NCI-H460 (cell line): ENCODE measurements at places on chromosomes 16 and 17. TPM values are rescaled to one million over a fixed set of nuclear protein-coding genes. Genes with fewer than 3 reads are reported as not detected.
A peak's percentile ranks its signal among the peaks of the same experiment; 100 is the strongest.

- peak; percentile 53 for DNase-seq
Observed at GRCh38 chr16:58020628-58021521, 4.7 kb upstream of the MMP15 start.

TERB1 gene
- 0.20 TPM in 1 of 2 replicates, not detected in the other for total RNA-seq

- DNase-seq, result no peak
Observed at GRCh38 chr17:42453439-42453838, 5.2 kb upstream of the ATP6V0A1 start.

TBC1D16 gene
- 12.3 and 12.4 TPM in 2 replicates for total RNA-seq

PYY gene
- not detected in 2 replicates for total RNA-seq

- no peak for DNase-seq
Observed at GRCh38 chr16:11201498-11202259, 54.3 kb downstream of the SOCS1 start.

GRCh38 chr16:23861874-23862273 is 26.1 kb downstream of the PRKCB start:
- DNase-seq, result no peak

GRCh38 chr17:43373356-43373755 is 25.4 kb upstream of the ARL4D start:
- DNase-seq, result no peak

NOXO1 gene
- total RNA-seq, result 0.84 TPM in 1 of 2 replicates, not detected in the other

GRCh38 chr17:8742819-8743218 is 1.8 kb downstream of the CCDC42 start:
- no peak for DNase-seq

GRCh38 chr17:48541036-48541576 is 3.8 kb downstream of the HOXB2 start:
- no peak for DNase-seq

GRCh38 chr17:31428111-31428510 is 36.6 kb downstream of the RAB11FIP4 start:
- DNase-seq, result no peak

- DNase-seq, result peak; percentile 86
Observed at GRCh38 chr16:714558-715476, at the start of gene METRN. TSS of gene METRN (plus strand) at chr16:715118. CDS start at chr16:715290, 172 bp downstream.

GRCh38 chr17:72053449-72053848 is 67.4 kb upstream of the SOX9 start:
- no peak for DNase-seq

DNA sequence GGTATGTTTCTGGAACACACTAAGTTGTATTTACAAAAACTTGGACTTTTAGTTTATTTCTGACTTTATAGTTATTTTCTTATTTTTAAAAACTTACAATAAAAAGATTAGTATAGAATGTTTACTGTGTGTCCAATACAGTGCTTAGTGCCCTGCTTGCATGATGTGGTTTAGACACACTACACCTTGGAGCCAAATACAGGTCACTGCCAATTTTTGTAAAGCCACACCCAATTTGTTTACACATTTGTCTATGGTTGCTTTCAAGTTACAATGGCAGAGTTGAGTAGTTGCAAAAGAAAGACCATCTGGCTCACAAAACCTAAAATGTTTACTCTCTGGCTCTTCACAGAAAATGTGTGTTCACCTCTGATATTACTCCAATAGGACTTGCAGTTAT is 807.1 kb downstream of the KCNJ2 start:
- DNase-seq, result no peak

GRCh38 chr16:4249530-4250308 is 7.8 kb upstream of the SRL start:
- DNase-seq, result no peak

PSME3 gene
- total RNA-seq, result 132 and 152 TPM in 2 replicates

GRCh38 chr17:29565643-29566472 is 979 bp downstream of the ABHD15 start:
- no peak for DNase-seq

- peak; percentile 82 for DNase-seq
Observed at GRCh38 chr16:57863434-57864160, 61.3 kb upstream of the KIFC3 start.

SLC13A2 gene
- total RNA-seq, result not detected in 2 replicates

DNA sequence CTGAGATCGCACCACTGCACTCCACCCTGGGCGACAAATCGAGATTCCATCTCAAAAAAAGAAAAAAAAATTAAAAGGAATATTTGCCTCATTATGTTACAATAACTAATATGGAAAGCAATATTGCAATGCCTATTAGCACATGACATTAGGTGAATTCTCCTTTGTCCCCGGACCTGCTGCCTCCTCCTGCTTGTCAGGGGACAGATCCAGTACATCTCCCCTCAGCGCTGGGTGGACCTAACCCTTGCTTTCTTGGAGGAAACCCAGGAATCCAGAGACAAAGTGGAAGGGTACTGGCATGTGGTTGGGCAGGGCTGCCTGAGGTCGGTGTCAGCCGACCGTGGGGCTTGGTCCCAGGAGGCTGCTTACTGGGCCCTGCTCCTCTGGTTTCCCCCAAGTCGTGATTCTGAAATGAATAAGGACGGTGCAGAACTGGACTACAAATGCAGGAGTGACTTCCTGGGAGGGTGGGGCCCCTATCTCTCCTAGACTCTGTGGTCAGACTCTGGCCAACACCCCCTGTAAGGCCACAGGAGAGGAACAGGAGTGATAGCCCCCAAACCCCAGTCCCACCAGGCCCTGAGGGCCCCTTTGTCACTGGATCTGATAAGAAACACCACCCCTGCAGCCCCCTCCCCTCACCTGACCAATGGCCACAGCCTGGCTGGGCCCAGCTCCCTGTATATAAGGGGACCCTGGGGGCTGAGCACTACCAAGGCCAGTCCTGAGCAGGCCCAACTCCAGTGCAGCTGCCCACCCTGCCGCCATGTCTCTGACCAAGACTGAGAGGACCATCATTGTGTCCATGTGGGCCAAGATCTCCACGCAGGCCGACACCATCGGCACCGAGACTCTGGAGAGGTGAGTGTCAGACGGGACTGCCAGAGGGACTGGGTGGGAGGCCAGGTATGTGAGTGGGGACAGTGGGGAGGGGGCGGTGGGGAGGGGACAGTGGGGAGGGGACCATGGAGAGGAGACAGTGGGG is at the start of gene HBZ:
Gene HBZ (plus strand): TSS at position 504 of the 988 bp plus-strand sequence. CDS start 266 bp downstream, at position 770.
- DNase-seq, result no peak

- no peak for DNase-seq
Observed at GRCh38 chr16:85798901-85799496, 345 bp downstream of the EMC8 start.

DNA sequence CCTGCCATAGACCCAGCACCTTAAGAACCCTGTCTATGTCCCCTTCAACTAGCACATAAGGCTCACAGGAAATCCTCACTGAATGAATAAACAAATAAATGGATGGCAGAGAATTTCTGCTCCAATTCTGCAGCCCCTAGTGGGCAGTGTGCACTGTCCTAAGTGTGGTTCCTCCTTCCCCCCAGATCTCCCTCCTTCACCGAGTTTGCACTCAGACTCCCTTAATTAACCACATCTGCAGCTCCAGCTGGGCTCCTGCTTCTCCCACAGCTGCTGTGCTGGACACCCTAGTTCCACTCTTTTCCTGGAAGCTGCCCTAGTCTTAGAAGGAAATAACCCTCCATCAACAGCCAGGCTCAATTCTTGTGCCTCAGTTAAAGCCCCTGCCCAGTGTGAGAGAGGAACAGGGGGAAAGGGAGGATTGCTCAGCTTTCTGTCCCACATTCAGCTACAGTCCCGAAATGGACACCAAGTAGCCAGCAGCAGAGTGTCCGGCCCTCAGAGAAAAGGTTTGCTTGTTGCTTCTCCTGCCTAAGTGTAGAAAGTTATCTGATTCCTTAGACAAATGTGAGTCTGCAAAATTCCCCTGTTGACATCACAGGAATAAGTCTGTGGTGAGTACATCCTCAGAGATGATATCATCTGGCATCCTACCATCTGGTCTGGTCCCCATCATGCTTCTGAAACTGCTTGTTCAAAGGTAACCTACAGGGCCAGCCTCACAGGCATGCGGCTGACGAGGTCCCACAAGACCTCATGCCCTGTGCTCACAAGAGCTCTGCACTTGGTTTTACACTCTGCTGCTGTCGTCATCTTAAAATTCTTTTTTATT is 12.3 kb downstream of the LRRC3C start:
- DNase-seq, result no peak

GRCh38 chr16:10646581-10647263 is 48.0 kb downstream of the TEKT5 start:
- no peak for DNase-seq

- DNase-seq, result no peak
Observed at GRCh38 chr16:756428-756827, 4.1 kb upstream of the MSLN start.

MAF gene
- 0.22 and 0.26 TPM in 2 replicates for total RNA-seq

CLEC16A gene
- total RNA-seq, result 9.9 and 10.8 TPM in 2 replicates

PIMREG gene
- 33.9 and 36.5 TPM in 2 replicates for total RNA-seq

- no peak for DNase-seq
Observed at GRCh38 chr16:57949013-57949412, 21.9 kb downstream of the CNGB1 start.

DNA sequence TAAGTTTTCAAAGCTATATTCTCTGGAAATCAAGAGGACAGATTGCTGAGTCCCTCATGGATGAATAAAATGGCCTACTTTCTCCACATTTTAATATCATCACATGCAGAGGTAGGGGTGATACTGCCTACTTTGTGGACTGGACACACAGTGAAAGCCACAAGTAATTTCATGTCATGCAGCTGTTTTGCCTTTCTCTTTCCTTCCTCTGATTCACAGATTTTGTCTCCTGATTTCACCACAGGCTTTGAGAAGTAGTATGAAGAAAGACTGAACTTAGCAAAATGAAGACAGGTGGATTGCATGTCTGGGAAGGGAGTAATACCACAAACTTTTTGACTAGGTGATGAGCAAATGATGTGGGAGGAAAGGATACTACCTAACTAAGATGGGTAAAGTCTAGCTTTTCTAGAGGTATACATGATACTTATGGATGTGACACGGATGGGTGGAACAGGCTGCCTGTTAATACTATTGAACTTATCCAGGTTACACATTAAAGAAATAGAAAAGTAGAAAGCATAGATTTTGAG is 478.4 kb upstream of the GOT2 start:
- no peak for DNase-seq

GRCh38 chr16:75203096-75203495 is 3.9 kb downstream of the CTRB2 start:
- DNase-seq, result no peak

DNA sequence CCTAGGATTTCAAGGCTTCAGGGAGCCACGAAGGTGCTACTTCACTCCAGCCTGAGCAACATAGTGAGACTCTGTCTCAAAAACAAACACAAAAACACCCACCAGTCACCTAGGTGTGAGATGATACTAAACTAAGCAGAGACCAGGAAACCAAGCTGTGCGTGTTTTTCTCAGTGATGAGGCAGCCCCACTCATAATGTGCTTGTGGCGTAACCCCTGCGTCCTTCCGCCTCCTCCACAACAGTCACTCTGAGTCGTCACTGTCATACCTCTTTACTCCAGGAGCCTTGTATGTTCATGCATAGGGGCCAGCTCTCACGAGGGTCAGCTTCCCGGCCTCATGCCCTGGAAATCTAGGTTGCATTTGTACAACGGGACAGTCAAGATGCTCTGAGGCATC is 31.1 kb upstream of the SLC47A1 start:
- DNase-seq, result no peak

DNA sequence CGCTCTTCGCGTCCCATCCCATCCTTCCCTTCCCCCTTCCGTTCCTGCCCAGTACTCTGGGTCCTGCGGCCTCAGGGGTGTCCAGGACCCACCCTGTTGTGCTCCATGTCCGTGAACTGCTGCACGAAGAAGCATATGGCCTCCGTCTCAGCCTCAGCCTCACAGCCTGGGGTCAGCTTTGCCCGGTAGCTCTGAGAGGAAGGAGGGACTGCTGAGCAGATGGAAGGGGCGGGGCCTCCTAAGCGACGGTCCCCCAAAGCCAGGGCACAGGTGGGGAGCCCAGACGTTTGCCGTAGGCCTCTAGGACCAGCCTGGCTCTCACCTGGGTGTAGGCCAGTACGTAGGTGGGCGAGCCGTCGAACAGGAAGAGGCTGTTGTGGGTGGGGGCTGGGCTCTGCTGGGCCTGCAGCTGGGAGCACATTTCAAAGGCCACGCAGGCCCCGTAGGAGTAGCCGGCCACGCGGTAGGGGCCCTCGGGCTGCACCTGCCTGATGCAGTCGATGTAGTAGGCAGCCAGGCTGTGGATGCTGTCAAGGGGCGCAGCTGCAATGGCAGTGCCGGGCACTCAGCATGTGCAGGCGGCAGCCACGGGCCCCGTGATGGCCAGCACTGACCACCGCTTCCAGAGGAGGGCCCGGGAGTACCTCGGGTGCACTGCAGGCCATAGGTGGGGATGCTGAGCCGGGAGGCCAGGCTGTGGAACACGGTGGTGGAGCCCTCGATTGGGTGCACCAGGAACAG is 14.6 kb upstream of the DUS1L start:
- no peak for DNase-seq

GRCh38 chr17:62775876-62776275 is 32.2 kb downstream of the MARCHF10 start:
- no peak for DNase-seq

UBE2O gene
- 15.8 and 21.0 TPM in 2 replicates for total RNA-seq

DNA sequence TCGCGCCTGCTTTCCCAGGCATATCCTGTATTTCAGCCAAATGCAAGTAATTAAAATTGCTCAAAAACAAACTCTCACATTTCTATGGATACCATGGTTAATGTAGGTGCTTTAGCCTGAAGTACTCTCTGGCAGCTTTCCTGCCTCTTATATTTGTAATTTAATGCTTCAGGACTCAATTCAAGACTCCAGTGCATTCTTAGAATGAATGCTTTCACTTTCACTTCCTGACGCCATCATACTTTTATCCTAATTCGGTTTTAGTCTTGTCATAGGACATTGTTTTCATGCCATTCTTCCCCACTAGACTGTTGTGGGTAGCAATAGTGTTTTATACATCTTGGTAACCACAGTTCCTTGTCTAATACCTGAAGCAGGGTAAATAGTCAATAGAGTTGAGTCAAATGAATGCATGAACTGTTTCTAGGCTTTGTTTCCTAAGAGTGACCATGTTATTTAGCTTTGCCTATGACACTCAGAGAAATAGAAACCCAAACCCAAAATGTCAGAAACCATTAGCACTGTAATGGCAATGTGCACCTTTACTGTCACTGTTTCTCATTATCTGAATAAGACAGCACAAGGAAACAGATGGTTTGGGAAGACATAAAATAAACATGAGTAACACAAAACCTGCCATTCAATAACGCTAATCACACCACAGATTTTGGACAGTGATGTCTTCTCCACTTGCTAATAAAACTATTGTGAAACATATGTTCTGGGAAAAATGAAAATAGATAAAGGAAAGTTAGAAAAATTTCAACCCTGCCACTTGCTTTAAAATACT is 705.5 kb downstream of the CDH11 start:
- DNase-seq, result no peak

ATP5PD gene
- total RNA-seq, result 272 and 301 TPM in 2 replicates

CMTM2 gene
- total RNA-seq, result not detected in 2 replicates

- DNase-seq, result no peak
Observed at GRCh38 chr17:50611634-50612033, 23.0 kb upstream of the ABCC3 start.

ABCA9 gene
- total RNA-seq, result 0.02 TPM in 1 of 2 replicates, not detected in the other

- no peak for DNase-seq
Observed at GRCh38 chr17:78170692-78171590, 2.6 kb downstream of the SYNGR2 start.

GRCh38 chr17:38861399-38861843 is 7.9 kb upstream of the RPL23 start:
- DNase-seq, result peak; percentile 61

GRCh38 chr17:40940266-40940665 is 2.8 kb upstream of the KRT23 start:
- no peak for DNase-seq

WNK4 gene
- total RNA-seq, result 0.61 and 0.64 TPM in 2 replicates
